Cardiac septum (tissue), 1 donor: ENCODE measurements at places on chromosomes 2 and 18. TPM values are rescaled to one million over a fixed set of nuclear protein-coding genes. Genes with fewer than 3 reads are reported as not detected.

GRCh38 chr2:56292951-56293350 is 109.2 kb downstream of the CCDC85A start:
- DNase-seq: no peak

DNA sequence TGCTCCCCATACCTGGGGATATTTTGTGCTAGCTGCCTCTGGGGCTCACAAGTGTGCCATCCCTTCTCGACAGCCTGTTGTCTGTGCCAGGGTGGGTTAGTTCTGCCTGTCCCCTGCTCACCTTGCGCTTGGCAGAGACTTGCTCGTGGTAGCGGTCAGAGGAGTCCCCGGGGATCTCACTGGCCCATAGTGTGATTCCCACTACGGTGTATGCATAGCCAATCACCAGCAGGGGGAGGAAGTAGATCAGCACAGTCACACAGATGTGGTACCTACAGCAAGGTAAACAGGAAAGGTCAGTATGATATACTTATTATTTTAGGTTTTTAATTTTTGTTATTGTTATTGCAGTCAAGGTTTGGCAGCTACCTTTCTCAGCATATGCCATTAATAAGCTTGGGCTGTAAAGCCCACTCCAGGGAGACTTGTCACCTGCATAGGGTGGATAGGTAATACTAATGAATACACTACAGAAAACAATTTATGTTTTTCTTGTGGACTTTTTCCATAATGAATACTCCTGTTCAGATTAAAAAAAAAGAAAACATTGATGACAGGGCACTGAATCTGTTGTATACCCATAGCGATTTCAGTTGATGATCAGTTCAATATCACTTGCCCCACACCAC is 95.2 kb downstream of the POLE4 start:
- no peak for DNase-seq

GRCh38 chr2:241576293-241576654 is 17.7 kb downstream of the BOK start:
- peak; percentile 70 for DNase-seq

DNA sequence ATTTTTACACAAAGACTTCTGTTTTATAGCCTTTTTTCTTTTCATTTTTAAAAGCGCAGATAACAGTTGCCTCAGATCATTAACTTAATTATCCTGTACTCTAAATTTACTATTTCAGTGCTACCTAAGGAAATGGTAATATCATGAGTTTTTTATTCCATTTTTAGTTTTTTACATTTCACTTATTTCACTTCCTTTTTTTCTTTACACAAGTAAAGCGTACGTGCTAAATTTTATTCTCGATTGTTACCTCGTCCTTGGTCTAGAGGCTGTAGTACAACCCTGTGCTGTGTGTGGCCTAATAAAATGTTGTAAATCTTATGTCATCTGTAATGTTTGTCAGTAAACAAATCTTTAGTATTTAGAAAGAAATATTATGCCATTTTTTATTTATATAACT is 49.2 kb downstream of the CRIM1 start:
- DNase-seq: no peak

GRCh38 chr2:28643327-28643726 is 108.3 kb upstream of the PPP1CB start:
- DNase-seq: no peak

RBM43 gene
- total RNA-seq: 1.5 TPM
